Stromal cell of bone marrow (primary cell): ENCODE measurements at places on chromosomes 7 and 10.

- DNase-seq, result no peak
These were observed 21.5 kb downstream of the C10orf105 start for GRCh38 chr10:71697938-71698709.

- no peak for DNase-seq
These were observed 39.0 kb upstream of the PCBD1 start for GRCh38 chr10:70927189-70927943.

GRCh38 chr10:792792-793100, 103.3 kb upstream of the DIP2C start:
- DNase-seq, result no peak

- no peak for DNase-seq
These were observed 337.2 kb downstream of the C7orf25 start for GRCh38 chr7:42574685-42575084.

DNA sequence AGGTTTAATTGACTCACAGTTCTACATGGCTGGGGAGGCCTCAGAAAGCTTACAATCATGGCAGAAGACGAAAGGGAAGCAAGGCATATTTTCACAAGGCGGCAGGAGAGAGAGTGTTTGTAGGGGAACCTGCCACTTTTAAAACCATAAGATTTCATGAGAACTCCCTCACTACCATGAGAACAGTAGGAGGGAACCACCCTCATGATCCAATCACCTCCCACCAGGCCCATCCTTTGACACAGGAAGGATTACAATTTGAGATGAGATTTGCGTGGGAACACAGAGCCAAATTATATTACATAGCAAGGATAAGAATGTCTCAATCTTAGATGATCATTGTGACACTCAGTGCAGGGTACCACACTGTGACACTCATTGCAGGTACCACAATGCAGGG, 44.2 kb downstream of the MRPL32 start:
- no peak for DNase-seq

DNA sequence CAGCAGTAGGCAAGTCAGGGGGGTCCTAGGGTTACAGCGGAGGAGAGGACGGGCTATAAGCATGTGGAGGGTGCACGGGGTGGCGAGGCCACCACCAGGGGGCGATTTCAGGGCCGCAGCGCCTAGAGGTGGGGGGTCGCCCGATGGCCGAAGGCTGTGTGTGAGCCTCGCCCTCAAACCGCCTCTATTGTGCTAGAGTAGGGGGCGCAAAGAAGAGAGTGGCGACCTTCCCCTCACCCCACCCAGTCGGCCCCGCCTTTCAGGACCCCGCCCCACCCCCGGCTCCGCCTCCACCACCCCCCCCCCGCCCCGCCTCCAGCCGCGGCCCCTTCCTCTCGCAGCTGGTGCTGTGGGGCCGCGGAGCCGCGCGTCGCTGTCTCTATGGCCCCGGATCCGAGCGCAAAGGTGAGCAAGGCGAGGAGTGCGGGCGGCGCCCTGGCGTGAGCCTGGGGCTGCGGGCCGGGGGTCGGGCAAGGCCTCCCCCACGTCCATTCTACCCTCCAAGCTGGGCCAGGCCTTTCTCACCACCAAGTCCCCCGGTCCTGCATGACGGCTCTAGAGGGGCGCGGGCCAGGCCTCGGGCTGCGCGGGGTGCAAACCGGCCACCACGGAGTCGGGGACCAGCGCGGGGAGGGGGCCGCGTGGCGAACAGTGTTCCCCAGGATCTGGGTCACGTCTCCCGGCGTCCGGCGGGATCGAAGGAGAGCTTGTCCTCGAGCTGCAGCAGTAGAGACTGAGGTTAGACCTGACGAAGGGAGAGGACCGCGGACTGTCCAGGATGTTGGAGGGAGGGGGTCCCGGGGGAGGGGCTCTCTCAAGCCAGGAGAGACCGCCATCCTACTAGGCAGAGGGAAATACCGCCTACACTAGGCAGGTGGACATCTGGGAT, at the start of gene SEMA4G:
Gene SEMA4G, plus strand, starts transcription at position 318 of the 889 bp plus-strand sequence. CDS start 3,409 bp downstream, outside the sequence.
- DNase-seq, result no peak

DNA sequence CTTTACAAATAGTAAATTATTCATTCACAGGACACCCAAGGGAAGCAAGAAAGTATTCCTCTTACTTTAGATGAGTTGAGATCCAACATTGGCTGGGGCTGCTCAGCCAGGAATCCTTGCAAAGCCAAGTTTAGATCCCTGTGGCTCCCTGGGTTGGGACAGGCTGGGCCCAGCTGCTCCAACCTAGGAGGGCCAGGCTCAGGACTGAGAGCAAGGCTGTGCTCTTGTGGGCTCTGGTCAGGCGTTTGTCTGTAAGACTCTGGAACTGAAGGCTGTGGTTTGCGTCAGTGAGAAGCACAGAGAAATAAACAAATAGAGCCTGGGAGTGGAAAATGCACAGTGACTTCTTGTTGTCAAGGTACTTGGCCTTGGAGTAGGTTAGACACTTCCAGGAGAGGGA, 53.2 kb upstream of the TMEM273 start:
- DNase-seq, result no peak

DNA sequence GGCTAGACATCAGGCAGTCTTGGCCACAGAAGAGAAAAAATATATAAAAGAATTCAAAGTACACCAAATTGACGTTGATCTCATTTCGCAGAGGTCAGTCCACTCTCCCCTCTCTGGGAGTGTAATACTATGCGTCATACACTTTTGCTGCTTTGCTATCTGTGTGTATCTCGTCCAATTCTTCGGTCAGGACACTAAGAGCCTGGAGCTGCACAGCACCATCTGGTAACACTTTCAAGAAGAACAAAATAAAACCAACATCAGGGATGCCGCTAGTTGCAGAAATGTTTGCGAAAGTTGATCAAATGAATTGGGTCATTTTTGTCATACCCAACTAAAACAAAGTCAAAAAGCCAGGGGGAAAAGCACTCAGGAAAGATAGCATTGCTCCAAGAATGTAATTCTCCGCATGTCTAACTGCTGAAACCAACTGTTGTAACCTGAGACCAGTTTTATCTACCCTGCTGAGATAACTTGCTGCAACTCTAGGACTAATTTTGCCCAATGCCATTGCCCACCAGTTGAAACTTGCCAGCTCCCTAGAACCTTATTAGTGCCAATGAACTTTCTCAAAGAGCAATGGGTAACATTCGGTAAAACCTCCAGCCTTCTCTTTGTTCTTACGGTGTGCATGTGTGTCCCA, 23.0 kb downstream of the TMEM176A start:
- no peak for DNase-seq
